ENCODE measurements at places on chromosomes 16 and 17. TPM values are rescaled to one million over a fixed set of nuclear protein-coding genes. Genes with fewer than 3 reads are reported as not detected.

ABCC6 gene
- total RNA-seq = 2.1 TPM

TMEM100 gene
- 2.8 TPM for total RNA-seq

TP53TG3D gene
- 0.63 TPM for total RNA-seq

HIGD1B gene
- not detected for total RNA-seq

GAST gene
- not detected for total RNA-seq

TSPOAP1 gene
- total RNA-seq = 1.1 TPM

RRN3 gene
- 20.7 TPM for total RNA-seq

KRTAP17-1 gene
- total RNA-seq = not detected

CHD3 gene
- 439 TPM for total RNA-seq

OSGIN1 gene
- total RNA-seq = 2.7 TPM

COG8 gene
- total RNA-seq = 24.0 TPM

TMEM114 gene
- total RNA-seq = not detected

TMEM204 gene
- 12.3 TPM for total RNA-seq

MYH11 gene
- total RNA-seq = under 0.01 TPM

EVPLL gene
- not detected for total RNA-seq

PERCC1 gene
- not detected for total RNA-seq

TERB1 gene
- total RNA-seq = 0.09 TPM

PDXDC1 gene
- 50.5 TPM for total RNA-seq

CCNF gene
- 4.7 TPM for total RNA-seq

TOP2A gene
- total RNA-seq = 1.7 TPM

SPATA22 gene
- not detected for total RNA-seq

KRTAP1-5 gene
- total RNA-seq = not detected

FBXO39 gene
- 0.09 TPM for total RNA-seq

CDH13 gene
- 6.2 TPM for total RNA-seq

KCNG4 gene
- total RNA-seq = not detected

KRT12 gene
- total RNA-seq = not detected

KRTAP4-3 gene
- total RNA-seq = not detected

MMP2 gene
- 1,068 TPM for total RNA-seq

SDR42E2 gene
- under 0.01 TPM for total RNA-seq

EXOC3L1 gene
- total RNA-seq = 0.34 TPM

LLGL1 gene
- 37.0 TPM for total RNA-seq

All from bronchial smooth muscle cell (primary cell).